Jurkat, Clone E6-1 (cell line): ENCODE measurements at places on chromosomes 7 and 10.

DNA sequence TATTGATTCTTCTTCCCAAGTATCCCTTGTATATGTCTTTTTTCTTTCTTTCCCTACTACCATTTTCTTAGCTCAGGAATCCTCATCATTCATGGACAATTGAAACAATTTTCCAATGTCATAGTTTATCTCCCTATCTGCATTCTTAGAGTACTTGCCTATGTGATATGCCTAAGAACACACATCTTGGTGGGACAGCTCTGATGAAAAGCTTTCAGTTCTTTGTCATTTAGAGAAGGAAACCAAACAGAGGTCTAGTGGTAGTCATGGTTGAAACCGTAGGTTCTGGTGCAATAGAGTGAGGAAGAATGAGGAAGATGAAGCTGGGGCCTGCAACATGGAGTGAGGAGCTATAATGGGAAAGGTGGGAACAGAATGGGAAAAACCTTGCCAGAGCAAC, 28.2 kb downstream of the TDRD1 start:
- no peak for DNase-seq

- DNase-seq, result no peak
Measured at GRCh38 chr10:133325440-133326222, 11.1 kb downstream of the CALY start.

- DNase-seq, result no peak
Measured at GRCh38 chr7:25583621-25584020, 355.3 kb upstream of the NPVF start.

DNA sequence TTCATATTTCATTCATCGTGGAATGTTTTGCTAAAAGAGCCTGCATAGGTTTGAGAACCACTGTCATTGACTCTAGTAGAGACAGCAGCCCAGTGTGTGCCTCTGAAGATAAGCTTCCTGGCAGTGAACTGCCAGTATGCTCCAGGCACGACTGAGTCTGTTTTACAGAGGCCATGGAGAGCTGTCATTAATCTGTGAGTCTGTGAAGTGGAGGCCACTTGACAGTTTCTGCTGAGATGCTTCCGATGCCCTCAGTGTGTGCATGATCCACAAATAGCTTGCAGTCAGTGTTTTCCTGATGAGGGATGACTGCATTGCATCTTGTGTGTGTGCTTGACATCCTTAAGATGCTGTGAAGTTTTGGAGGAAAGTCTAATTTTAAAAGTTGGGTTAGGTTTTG, 162.2 kb downstream of the PFKFB3 start:
- DNase-seq, result no peak

DNA sequence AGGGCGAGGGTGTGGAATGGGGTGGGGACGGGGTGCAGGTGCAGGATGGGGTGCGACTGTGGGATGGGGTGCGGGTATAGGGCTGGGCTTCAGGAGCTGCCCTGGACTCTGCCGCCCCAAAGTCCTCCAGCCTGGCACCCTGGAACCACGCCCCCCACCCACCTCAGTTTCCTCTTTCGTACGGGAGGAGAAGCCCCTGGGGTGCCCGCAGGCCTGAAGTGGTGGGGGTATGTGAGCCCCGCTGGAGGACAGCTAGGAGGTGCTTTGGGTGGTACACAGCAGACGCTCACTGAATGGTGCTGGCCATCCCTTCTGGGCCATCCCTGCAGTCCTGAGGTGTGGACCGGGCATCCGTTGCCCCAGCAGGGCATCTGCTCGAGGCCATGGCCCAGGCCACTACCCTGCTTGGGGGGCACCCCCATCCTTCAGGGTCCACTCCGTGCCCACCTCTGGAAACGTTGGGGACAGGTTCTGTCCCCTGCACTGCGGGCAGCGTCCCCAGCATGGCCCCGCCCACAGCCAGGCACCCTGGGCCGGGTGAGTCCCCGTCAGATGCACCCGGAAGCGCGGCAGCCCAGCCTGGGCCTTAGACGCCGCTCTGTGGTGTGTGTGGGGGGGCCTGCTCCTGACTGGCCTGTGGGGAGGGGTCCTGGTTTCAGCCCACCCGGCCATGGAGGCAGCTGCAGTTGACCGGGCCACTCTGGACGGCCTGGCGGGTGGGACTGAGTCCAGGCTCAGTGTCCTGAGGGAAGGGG, 41.6 kb downstream of the UNCX start:
- DNase-seq, result no peak

DNA sequence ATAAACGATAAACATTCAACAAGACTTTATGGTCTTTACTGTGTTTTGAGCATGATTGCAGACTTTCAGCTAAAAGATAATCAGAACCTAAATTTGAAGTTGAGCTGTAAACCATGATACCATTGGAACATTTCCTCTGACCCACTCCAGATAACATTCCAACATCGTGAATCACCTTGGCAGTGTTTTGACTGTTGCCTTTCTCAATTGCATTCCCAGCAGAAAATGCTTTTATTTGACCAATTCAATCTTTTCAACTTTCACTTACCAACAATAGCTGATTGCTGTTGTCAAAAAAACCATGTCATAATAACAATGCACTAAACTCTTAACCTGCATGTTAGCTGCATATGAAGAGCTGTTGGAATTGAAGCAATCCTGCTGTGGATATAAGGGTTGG, 165.5 kb downstream of the MDFIC start:
- no peak for DNase-seq

GRCh38 chr7:87452279-87452678, 23.2 kb downstream of the ABCB4 start:
- DNase-seq, result no peak

DNA sequence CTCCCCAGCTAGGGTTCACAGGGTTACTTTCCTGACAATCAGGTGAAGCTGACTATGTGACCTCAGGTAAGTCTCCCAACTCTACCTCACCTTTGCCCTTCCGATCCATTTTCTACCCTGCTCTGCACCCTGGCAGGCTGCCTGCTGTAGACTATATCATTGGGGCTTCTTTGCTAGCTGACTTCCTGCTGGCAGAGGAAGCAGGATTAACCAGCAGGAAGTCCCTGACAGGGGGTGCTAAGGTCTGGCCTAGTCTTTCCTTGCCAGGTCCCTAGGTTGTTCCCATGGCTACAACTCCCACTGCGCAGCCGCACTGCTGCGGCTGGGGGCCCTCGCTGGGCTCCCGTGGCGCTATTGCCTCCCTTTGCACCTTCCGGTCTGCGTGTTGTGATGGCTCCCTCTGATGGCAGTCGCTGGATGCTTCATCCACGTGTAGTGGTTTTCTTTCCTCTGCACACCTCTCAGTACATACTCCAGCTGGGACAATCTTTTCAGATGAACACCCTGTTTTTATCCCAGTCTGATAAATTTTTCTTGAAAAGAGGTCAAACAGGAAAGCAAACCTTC, 365.9 kb downstream of the REEP3 start:
- DNase-seq, result no peak

- DNase-seq, result no peak
Measured at GRCh38 chr7:121961089-121961867, 88.3 kb downstream of the PTPRZ1 start.

GRCh38 chr10:132406750-132407149, 9.8 kb downstream of the PWWP2B start:
- DNase-seq, result no peak

DNA sequence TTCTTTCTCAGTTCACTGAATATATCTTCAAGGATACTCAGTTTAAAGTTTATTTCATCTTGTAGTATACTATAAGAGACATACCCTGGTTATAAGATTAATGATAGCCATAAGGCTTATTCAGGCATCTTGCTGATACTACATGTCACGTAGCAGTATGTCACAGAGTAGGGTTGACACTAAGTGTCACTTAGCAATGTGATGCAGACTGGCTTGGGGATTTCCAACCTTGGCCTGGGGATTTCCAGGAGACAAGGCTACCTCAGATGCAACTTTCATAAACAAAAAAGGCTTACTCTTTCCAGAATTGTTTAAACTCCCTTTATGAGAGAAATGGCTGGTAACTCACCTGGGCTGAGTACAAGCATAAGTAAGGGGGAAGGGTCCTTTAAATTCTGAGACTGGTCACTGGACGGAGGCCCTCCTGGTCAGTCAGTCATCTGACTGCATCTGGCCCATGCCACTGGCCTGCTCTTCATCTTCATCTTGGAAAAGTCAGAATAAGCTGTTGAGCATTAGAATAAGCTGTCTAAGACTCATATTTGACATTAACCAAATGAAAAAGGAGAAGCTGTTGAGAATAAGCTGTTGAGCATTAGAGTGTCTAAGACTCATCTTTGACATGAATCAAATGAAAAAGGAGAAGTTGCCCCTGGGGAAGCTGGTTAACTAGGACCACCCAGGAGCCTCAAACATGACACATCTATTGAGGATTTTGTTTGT, 9.5 kb downstream of the SLC13A1 start:
- DNase-seq, result no peak

- no peak for DNase-seq
Measured at GRCh38 chr7:50953303-50953702, 170.6 kb upstream of the GRB10 start.

DNA sequence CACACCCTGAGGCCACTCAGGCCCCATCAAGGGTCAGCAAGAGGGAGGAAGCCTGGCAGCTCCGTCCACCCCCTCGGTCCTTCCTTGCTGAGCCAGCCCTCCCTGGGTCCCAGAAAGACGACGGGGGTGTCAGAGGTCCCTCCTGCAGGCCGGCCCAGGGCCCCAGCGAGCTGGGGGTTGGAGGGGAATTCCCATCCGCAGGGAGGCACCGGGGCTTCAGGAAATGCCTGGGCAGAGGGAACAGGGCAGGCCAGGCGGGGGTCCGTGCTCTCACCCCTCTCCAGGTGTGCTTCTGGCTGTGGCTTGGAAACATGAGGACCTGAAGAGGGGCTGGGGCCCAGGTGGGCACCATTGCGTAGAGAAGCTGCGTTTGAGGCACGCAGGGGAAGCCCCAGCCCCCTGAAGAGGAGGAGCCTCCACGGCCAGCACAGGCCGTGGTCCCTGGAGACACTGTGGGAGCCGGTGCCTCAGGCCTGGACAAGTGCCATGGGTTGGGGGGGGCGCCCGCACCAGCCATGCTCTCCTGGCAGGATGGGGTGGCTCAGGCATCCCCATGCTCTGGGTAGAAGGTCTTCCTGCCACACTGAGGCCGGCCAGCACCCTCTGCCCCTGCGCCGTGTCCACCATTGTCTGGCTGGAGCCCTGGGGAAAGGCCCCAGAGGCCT, 66.7 kb downstream of the PDGFA start:
- no peak for DNase-seq

DNA sequence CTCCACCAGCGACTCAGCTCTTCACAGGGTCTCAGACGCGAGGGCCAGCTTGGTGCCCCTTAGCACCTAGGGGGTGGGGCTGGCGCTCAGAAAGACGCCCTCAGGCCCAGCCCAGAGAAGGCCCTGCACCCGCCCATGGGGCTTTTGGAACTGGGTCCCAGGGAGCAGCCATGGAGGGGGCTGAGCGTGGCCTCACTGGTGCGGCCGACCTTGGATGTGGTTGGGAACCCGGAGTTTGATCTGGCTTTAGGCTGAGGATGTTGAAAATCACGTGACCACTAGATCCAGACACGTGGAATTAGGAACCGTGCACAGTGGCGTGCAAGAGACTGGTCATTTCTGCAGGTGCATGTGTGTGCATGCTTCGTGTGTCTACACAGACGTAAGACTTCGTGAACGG, 185.4 kb downstream of the DNAJB6 start:
- DNase-seq, result no peak
